ENCODE measurements at places on chromosomes 7 and 10.

- no peak for DNase-seq
These were observed 82.3 kb downstream of the ZNF503 start for GRCh38 chr10:75319274-75319673.

GRCh38 chr10:125782616-125783015 is 7.0 kb upstream of the MMP21 start:
- DNase-seq, result no peak

- DNase-seq, result no peak
These were observed 58.8 kb downstream of the DIP2C start for GRCh38 chr10:630581-631073.

DNA sequence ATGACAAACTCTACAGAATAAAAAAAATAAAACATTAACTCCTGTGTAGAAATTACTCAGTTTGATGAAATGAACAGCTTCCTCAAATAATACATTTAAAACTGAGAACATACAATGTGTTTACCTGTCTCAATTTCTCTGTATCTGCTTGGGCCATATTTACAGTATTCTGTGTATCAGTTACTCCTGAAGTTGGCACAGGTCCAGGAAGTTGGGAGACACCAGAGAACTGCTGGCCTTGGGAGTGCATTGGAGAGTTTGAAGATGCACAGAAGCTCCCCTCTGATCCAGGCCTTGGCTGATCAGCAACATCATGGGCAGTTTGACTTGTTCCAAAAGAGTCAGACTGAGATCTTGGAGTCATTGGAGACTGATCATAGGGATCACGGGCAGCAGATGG is 155.1 kb downstream of the GALNT11 start:
- no peak for DNase-seq

DNA sequence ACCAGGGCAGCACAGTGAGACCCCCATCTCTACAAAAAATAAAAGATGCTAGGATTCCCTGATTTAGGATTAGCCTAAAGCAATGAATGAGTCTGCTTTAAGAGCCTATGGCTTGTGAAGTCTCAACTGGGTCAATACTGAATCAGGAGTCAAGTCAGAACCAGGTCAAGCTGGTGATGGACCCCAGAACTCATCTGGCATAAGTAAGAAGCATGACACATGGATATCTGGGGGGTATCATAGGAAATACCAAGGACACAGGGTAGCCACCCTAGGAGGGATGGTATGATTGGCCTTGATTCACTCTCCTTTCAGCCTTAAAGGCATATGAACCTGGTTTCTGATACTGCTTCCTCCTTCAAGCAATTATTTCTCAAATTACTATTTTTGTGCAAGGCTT is 78.4 kb upstream of the FAM133B start:
- no peak for DNase-seq

DNA sequence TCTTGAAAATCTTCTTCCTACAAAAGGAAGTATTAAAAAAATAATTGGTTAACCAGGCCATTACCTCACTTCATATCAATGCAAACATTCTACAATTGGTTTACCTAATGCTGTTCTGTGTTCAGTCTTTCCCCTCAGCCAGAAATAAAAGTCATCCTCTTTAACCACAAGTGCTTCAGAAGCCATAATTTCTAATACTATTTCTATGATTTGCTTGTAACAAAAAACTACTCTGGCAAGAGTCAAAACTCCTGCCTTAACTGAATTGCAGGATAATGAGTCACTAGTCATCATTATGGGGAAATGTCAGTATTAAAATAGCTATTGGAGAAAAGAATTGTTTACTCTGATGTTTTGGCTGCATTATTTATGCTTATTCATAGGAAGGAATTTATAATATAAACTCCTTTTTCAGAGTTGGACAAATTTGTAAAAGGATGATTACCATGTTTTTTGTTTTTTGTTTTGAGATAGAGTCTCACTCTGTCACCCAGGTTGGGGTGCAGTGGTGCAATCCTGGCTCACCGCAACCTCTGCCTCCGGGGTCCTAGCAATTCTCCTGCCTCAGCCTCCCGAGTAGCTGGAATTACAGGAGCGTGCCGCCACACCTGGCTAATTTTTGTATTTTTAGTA is 55.5 kb upstream of the ODAD2 start:
- no peak for DNase-seq

DNA sequence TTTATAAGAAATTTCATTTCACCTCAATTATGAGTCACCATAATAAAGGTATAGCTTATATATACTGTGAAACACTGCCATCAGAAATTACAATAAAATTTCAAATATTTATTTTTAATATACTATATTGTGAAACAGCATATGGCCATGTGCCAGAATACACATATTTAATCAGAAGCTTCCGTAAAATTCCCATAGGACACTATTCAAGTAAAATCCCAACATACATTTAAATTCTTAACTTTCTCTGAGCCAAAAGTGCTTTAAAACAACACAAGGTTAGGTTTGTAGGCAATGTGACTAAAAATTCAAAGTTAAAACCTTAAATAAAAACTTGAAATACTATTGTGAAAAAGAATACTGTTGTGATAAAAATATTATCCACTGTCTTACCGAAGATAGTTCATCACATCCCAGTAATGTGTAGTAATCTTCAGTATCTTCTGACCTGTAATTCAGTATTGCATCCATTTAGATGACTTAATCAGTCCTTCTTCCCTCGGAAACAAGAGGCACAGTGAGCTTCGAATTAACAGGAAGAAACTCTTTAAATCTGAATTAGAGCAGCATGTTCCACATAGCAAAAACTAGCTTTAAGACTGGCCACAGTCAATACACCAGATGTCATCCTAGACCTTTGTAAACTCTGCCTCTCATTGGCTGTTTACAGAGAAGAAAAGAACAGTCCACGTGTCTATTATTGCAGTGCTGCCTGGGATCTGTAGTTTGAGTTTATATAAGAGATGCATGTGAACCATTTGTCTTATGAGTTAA is at the start of gene DNAJC12:
DNAJC12 (minus strand) TSS at position 648 of the 774 bp plus-strand sequence; CDS start at position 471, 177 bp downstream.
- DNase-seq, result peak; percentile 12

- no peak for DNase-seq
These were observed 87.4 kb upstream of the WAC start for GRCh38 chr10:28445516-28445915.

DNA sequence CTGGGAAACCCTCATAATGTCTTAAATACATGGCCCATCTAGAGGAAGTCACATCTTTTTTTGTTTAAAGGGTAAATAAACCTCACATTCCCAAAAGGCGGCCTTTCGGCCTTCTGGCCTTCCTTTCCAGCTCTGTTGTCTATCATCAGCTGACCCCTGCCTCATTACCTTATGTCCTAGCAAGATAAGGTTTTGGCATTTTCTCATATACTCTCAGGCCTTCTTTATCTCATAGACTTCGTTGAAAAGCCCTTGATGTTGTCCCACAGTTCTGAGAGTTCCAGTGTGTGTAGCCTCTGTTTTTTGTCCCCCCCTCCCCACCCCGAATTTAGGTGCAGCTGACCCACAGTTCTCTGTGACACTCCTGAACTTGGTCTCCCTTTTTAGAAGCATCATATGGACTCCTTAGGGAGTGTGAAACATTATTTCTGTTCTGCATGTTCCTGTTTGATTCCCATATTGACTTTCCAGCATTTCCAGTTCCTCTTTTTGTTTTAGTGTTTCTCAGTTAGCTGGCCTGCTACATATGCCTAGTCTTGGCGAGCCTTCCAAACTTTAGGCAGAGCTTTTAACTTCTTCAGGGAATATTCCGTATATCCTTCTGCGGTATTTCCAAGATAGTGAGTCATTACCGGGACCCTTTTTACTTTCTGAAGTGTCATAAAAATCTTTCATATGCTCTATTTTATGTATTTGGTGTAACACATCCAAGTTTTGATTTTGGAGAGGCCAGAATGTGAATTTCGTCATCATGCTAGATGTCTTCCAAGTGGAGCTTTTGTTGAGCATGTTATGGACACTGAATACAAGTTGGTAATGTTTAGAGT is 138.5 kb downstream of the LRRC4 start:
- DNase-seq, result no peak

DNA sequence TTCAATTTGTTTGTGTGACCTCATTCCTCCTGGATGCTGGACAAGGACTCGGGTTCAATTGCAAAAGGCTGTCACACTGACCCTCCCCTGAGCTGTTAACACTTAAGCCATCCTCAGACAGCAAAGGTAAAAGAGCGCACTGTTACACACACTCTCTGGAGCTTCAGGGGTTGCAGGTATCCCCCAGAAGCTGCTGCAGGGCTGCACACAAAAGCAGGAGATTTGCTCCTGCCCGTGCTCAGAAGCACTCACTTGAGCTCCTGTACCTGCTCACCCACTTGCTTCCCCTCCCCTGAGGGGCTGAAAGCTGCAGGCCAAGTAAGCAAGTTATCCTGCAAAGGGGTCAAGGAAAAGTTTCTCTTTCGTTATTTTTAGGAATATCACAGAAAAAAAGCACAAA is 886.2 kb upstream of the ZWINT start:
- DNase-seq, result no peak

GRCh38 chr7:7911369-7912123 is 57.0 kb upstream of the GLCCI1 start:
- DNase-seq, result peak; percentile 25
